ENCODE measurements at places on chromosomes 1 and 21.

DNA sequence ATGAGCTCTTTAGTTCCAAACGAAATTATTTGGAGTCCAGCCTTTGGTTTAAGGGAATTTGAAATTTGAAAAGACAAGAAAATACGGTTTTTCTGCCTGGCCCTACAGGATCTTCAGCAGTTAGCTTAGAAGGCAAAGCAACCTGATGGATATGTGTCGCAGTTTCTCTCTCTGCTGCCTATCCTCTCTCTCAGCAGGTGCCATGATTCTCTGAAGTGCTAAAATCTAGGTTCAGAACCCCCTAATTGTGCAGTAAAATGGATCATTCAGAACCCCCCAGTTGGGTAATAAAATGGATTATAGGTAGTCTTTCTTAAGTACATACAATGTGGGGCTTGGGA is 446 bp upstream of the DEPDC1 start:
- no peak for DNase-seq

DNA sequence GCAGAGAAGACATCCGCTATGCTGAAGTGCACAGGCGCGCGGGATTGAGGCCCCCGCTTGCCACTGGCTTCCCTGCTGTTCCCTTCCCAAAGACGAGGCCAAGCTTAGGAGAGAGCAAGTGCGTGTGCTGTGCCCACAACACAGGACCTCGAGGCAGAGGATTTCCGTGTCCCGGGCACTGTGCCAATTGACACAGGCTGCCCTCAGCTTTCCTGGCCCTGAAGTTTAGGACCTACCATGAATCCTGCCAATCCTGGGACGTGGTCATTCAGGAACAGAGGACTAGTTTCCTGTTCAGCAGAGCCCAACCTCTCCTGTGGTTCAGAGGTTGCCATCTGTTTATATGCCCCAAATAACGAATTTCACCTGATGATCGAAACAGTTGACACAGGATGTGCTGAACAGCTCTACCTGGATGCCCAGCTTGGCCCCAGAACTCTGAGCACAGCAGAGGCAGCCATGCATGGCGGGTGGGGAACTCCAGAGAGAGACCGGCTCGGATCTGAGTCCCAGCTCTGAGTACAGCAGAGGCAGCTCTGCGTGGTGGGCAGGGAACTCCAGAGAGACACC is 22.0 kb downstream of the SLC37A1 start:
- no peak for DNase-seq

GRCh38 chr1:11720525-11720924 is 15.4 kb upstream of the AGTRAP start:
- no peak for DNase-seq

DNA sequence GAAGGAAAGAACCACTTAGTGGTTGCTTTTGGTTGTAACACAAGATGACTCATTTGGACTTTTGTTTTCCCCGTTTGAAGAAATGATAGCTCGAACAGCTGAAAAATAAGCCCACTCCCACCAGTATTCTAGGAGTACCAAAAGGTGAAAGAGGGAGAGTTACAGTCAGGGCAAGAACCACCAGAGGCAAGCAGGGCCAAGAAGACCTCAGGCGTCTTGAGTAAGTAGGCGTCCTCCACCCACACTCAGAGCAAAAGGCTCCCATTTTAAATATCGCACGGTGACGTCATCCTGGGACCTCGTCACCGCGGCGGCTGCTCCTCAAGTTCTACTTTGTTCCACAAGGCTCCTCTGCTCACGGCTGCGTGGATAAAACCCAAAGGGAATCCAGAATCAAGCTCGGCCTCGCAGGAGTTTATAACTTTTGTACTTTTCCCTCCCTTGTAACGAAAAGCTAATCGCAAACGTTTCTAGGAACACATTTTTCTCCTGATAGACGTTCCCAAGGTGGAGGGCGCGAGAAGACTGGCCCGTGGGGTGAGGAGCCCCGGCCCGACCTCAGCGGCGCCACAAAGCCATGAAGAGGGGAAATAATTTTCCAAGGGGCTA is 1.2 kb downstream of the BTG3 start:
- DNase-seq = peak; percentile 92

- DNase-seq = no peak
These were observed 186.8 kb downstream of the CDC7 start for GRCh38 chr1:91687452-91687851.

- no peak for DNase-seq
These were observed 138.7 kb downstream of the RUNX1 start for GRCh38 chr21:34910396-34910795.

DNA sequence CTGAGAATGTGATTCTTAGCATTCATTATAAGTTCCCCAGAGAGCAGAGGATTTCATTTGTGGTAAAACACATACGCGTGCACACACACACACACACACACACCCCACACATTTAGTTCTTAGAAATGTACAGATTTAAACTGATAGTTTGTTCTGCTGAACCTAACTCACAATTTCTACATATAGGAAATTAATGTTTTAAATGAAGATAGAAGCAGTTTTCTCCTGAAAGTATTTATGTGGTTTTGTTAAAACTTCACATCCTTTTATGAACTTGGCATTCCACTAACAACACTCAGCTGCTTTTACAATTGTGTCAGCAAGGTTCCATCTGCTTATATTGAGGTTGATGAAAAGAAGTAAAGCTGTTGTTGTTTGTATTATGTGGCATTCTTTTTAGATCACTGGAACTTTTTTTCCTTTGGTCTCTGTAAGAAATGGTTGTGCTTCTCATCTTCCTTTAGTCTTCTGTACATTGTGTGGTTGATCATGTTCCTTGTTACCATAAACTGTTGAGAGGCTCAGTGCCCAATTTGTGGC is 41.6 kb downstream of the AK4 start:
- DNase-seq = no peak

GRCh38 chr1:14934867-14935266 is 218.7 kb upstream of the TMEM51 start:
- DNase-seq = no peak

GRCh38 chr1:51863384-51863783 is 15.1 kb downstream of the NRDC start:
- DNase-seq = peak; percentile 62

- no peak for DNase-seq
These were observed 387.6 kb downstream of the CAMTA1 start for GRCh38 chr1:7172804-7173203.

DNA sequence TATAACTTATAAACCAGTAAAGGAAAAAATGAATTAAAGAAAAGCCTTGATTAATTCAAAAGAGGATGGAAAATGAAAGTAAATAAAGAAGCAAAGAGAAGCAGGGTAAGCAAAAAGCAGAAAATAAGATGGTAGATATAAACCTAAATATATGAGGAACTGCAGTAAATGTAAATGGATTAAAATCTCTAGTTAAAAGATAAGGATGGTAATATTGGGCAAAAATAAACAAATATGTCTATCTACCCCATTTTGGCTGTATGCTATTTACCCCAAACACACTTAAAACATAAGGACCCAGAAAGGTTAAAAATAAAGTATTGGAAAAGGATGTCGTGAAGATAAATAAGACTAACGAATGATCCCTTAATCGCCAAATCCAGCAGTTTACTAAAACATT is 161.9 kb downstream of the FOXD2 start:
- no peak for DNase-seq

- DNase-seq = peak; percentile 84
These were observed at the start of gene IL20 for GRCh38 chr1:206864939-206865671. TSS of gene IL20 (plus strand) at chr1:206865623. CDS start at chr1:206865853, 230 bp downstream.

- no peak for DNase-seq
These were observed 24.2 kb upstream of the CACNA1E start for GRCh38 chr1:181459067-181459466.

GRCh38 chr21:33112151-33112550 is 42.2 kb downstream of the OLIG1 start:
- no peak for DNase-seq

DNA sequence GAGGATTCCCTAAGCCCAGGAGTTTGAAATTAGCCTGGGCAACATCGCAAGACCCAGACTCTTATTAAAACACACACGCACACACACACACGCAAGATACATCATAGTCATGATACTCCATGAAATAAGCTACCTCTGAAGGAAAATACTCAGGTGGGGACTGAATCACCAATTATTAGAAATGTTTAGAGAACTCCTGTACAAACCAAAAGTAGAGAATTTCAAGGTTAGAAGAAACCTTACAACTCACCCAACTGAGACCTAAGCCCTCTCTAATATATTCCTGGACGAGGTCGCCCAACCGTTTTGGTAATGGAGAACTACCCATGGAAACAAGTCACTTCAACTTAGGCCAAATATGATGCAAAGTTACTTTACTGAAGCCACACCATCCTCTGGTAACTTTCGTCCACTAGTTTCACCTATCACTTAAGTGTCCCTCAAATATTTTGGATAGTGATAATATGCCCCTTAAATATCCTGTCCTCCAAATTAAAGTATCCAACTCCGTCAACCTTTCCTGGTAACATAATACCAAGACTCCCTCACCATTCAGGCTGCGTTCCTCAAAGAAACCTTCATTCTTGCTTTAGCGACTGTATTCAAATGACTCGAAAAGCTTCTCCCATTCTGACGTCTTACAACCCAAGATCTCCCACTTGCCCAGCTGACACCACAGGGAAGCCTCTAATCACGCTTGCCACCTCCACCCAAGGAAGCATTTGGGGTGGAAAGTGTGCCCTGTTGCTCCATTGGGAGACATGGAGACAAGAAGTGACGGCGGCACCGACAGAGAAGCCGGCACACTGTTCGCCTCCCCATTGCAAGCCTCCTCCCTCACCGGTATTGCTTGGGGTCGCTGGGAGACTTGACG is 856 bp downstream of the NRDC start:
- peak; percentile 75 for DNase-seq

- DNase-seq = no peak
These were observed 162.3 kb upstream of the VAMP3 start for GRCh38 chr1:7608628-7609305.

- DNase-seq = peak; percentile 35
These were observed 3.5 kb upstream of the PIGV start for GRCh38 chr1:26784023-26784871.

GRCh38 chr1:52662645-52663313 is 29.8 kb downstream of the SHISAL2A start:
- DNase-seq = no peak

GRCh38 chr1:164777518-164777917 is 218.5 kb downstream of the PBX1 start:
- DNase-seq = no peak

Data from suppressor macrophage treated with lipopolysaccharide for 4 hours (primary cell).